ENCODE measurements at places on chromosomes 2 and 18.
A peak's percentile ranks its signal among the peaks of the same experiment; 100 is the strongest.

DNA sequence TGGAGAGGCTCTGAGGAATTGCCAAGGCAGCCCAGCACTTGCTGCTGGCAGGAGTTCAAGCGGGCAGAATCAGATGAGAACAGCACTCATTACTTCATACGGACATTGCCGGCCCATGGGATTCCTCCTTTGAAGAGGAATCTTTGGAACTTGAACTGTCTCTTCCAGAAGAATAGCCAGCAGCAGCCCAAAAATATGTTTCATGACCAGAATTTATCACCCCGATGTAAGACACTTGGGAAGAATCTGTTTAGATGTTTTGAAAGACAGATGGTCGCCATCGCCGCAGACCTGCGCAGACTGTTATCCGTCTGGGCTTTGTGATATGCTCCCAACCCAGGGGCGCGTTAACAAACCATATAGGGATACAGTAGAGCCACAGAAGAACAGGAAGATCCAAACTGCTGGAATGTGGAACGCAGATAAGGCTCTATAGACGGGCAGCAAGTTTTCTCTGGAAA is 3.7 kb upstream of the ADI1 start:
- no peak for DNase-seq

DNA sequence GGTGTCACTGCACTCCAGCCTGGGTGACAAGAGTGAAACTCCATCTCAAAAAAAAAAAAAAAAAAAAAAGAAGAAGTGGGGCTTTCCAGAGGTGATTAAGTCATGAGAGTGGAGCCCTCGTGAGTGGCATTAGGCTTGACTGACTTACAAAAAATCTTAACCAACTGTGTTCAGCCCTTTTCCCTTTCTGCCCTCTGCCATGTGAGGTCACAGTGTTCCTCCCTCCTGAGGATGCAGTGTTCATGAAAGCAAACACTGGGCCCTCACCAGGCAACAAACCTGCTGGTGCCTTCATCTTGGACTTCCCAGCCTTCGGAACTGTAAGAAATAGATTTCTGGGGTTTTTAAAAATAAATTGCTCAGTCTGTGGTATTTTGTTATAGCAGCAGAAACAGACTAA is 37.0 kb upstream of the METTL21A start:
- DNase-seq = no peak

GRCh38 chr2:68870215-68870614 is 982 bp downstream of the BMP10 start:
- DNase-seq = no peak

- no peak for DNase-seq
Measured at GRCh38 chr18:57018845-57019244, 128.0 kb upstream of the BOD1L2 start.

DNA sequence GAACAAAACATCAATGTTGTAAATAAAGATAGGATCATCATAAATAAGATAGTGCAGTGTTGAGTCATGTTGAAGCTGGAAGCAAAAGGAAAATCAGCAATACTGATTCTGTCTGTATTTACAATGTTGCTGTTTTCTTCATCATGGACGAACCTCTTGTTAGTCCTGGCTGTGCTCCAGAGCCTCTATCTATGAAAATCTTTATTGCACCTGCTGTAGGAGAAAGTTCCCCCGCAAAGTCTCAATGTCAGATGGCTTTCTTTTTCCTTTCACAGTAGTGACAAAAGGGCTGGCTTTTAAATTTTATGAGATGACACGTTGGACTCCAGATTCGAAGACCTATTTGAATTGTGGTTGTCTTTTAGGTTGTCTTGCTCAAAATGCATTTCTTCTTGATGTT is 98.5 kb upstream of the LRRTM1 start:
- no peak for DNase-seq

- DNase-seq = peak; percentile 31
Measured at GRCh38 chr2:172704072-172704936, 31.3 kb upstream of the RAPGEF4 start.

- DNase-seq = no peak
Measured at GRCh38 chr2:177783835-177784744, 288.5 kb downstream of the PDE11A start.

DNA sequence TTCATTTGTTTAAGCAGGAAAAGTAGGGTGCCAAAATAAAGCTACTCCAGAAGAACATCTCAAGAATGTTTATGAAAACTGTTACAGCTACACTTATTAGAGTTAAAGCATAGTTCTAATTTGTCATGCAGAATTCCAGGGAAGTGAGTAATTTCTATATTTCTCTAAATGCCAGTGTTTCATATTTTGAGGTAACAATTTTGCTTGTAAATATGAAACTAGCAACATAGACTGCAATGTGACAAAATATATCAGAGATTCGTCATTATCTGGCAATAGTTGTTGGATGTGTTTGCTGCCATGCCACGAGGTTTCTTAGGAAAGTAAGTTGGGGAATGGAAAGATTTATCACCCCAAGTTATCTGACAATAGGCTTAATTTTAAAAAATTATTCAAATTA is 424.1 kb upstream of the ZEB2 start:
- DNase-seq = no peak

DNA sequence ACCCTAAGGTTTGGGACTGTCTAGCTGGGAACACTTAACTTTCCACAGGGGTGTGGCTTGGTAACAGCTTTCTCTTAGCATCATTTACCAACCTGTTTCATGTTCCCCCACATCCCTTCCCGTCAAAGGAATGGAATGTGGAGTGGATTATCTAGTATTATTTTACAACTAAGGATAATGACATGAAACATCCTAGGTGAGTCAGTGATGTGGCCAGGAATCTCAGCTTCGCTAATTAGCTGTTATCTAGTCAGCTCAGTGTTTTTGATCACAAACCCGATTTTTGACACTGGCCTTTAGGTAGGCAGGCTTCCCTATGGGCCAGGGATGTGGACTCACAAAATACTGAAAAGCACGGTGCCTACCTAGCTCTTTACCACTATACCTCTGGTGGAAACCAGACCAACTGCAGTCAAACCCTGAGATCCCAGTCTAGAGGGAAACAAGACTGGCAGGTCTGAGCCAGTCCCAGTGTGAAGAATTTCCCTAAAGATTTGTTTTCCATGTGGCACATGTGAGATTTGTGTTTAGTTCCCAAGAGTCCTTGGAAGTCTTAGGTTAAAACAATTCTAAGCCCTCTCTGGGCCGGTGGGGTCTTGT is 2.8 kb upstream of the NRP2 start:
- no peak for DNase-seq

DNA sequence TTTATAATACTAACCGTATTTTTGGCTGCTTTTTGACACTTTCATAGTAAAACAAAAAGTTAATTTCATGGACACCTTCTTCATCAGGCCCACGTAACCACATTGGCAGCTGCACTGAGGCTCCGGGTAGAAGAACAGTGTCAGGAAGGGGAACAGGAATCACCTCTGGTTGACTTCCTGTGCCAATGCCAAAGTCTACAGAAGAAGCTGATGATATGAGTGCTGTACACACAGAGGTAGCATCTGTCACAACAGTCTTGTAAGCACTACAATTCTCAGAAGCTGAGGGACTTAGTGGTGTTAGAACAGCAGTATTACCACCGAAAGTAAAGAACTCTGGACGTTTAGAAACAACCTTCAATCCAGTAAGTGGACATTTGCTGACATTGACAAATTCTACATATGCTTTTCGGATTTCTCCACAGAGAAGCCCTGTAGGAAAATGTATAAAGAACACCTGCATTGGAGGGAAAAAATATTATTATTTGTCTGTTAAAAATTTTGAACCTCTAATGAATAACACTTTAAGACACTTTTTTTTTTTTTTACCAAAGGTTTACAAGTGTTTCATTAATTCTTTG is 85.3 kb downstream of the TRAPPC8 start:
- DNase-seq = no peak

GRCh38 chr2:134253117-134253704 is 661 bp upstream of the MGAT5 start:
- no peak for DNase-seq

- DNase-seq = no peak
Measured at GRCh38 chr2:178819992-178820391, 12.8 kb upstream of the TTN start.

Measured in NCI-H146 (cell line).